ENCODE measurements at places on chromosomes 6 and 20. TPM values are rescaled to one million over a fixed set of nuclear protein-coding genes. Genes with fewer than 3 reads are reported as not detected.

GRCh38 chr6:116290799-116291198 lies 11.1 kb upstream of the TSPYL1 start:
- no peak for DNase-seq

GRCh38 chr20:1119128-1119505 lies 715 bp downstream of the PSMF1 start:
- no peak for DNase-seq

Gene TCF15
- not detected for total RNA-seq

GRCh38 chr20:63554361-63555278 lies 661 bp downstream of the FNDC11 start:
- no peak for DNase-seq

GRCh38 chr20:12049125-12049524 lies 131.4 kb downstream of the BTBD3 start:
- DNase-seq: no peak

GRCh38 chr20:4083098-4083865 lies 67.9 kb upstream of the RNF24 start:
- DNase-seq: no peak

Gene DEFB115
- total RNA-seq: not detected

DNA sequence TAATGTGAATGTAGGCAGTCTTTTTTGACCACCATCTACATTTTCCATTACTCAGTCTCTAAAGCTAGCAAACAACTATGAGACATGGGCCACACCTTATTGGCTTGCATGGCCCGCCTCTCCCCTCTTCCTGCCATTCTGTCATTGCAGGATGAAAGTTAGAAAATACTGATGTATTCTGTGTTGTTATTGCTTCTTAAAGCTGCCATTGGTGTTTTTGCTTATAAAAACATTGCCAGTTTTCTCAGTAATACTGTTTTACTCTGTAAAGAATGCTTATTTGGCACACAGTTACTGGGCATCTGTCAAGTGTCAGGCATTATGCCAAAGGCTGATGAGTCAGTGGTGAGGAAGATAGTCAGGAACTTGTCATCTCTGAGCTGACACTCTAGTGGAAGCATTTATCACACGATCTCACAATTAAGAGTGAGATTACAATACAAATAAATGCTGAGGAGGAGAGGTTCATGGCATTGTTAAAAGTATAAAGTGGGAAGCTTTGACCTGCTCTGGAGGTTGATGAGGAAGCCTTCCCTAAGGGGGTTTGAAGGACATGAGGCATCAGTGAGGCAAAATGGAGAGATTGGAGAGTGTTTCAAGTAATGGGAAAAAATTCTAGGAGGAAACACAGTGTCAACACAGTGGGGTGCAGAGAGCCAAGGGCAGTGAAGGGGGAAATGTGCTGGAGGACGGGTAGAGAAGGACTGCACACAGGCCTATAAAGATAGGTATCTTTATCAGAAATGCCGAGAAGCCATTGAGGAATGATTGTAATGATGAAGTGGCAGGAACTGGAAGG lies 14.7 kb downstream of the KLHL32 start:
- DNase-seq: peak; percentile 87

GRCh38 chr6:41288030-41288753 lies 1.7 kb upstream of the TREM1 start:
- DNase-seq: no peak

DNA sequence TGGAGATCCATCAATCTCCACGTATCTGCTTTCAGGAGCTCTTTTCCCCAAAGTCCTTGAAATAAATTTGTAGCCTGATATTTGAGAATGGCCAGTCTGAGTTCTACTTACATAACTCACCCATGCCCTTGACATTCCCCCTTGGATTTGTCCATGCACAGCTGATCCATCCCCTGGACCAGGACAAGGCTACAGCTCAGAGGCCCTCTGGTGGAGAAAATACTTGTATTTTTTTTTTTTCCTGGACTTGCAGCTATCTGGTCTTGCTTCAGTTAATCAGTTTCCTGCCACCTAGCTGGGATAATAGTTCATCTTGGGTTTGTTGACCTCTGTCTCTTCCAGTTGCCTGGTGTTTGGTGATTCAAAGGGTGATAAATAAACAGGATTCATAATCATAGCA lies 467.6 kb downstream of the DHX35 start:
- no peak for DNase-seq

GRCh38 chr6:158818581-158819212 lies 471 bp downstream of the EZR start:
- peak; percentile 67 for DNase-seq

DNA sequence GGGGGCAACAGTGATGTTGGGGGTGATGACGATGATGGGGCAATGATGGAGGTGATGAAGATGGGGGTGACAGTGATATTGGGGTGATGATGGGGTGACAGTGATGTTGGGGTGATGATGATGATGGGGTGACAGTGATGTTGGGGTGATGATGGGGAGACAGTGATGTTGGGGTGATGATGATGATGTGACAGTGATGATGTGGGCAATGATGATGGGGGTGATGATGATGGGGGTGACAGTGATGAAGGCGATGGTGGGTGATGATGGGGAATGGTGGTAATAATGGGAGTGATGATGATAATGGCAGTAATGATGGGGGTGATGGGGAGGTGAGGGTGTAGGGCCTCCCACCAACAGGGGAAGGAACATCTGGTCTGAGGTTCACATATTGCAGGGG lies 150.6 kb downstream of the ERMARD start:
- no peak for DNase-seq

DNA sequence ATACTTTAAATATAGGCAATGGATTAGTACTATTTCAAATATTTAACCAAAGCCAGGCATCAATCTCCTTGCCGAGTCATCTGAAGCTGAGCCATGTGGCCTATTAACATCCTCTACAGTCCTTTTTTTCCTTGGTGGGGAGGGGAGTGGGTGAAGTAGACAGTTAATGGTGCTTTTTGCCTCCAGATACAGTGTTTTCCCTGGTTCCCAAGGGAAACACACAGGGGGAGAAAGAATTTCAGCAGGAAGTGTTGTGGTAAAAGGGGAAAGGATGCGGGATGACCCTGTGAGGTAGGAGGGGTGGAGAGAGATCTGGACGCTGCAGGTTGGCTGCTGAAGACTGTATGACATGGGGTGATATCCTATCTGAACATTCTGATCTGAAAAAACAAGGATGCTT lies 9.6 kb downstream of the CLDN20 start:
- DNase-seq: no peak

DNA sequence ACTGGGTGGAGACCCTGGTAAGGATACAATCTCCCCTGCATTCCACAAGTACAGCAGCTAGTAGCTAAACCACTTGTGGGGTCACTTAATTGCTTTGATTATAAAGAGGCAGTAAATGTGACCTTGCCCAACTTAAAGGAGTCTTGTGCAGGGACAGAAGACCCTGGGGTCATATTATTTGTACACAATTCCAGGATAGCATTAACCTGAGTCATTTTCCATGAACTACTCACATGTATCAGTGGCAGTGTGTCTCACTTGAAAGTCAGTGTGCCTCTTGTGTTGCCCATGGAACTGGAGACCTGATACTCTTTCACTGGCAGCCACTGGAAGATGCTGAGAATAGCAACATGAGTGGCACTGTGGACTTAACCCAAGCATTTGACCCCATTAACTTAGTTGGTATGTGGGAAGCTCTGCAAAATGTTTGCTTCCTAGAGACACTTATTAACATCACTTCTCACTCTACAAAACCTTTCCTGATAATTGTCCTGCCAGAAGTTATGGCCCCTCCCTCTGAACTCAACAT lies 28.9 kb downstream of the CLIC5 start:
- no peak for DNase-seq

DNA sequence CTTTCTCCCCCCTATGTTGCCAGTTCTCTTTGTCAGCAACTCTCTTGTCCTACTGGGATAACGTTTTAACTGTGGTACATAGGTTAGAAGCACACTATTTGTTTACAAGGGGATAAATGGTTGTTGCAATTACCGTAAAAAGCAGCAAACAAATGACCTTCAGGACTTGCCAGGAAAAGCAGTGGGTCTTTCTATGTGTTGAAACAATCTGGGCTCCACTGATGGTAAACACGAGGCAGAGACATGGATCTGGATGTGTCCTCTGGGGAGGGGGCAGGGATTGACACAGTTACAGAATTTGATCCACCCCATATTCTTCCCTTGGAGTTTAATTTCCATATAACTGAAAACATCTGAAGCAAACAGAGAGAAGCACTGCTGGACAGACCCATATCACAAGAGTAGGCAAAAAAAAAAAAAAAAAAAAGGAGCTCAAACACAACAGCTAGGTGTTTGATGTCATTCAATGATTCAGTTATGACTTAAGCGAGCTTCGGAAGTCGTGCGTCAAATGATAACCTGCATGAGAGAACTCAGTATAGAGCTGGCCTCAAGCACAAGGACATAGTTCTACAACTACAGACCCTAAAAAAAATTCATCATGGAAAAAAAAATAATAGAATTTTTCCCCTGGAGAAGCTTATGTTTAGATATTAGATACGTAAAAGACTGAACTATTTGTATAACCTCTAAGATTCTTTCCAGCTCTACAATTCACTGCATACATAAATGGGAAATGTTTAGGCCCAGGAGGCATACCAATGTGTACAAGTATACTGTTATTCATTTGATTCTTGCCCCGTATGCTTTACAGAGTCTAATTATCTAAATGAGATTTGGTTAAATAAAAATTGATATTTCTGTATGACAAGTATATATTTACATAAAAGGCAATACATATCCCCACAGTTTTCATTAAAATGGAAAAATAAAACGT lies 127.7 kb downstream of the ALDH8A1 start:
- no peak for DNase-seq

Gene BPIFA1
- not detected for total RNA-seq

Gene NOP56
- total RNA-seq: 210 TPM

Gene LHFPL5
- total RNA-seq: 1.7 TPM

DNA sequence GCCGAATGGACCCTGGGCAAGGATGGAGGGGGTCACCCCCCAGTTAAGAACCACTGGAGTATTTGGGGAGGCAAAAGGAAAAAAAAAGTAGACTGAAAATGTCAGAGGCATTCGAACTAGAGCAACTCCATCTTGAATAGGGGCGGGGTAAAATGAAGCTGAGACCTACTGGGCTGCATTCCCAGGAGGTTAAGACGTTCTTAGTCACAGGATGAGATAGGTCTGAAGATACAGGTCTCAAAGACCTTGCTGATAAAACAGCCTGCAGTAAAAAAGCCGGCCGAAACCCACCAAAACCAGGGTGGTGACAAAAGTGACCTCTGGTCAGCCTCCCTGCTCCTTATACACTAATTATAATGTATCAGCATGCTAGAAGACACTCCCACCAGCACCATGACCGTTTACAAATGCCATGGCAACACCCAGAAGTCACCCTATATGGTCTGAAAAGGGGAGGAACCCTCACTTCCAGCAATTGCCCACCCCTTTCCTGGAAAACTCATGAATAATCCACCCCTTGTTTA lies 70.4 kb upstream of the KCNG1 start:
- no peak for DNase-seq

- DNase-seq: no peak
Measured at GRCh38 chr6:72984981-72985665, 240.2 kb downstream of the KHDC1L start.

Gene PROKR2
- total RNA-seq: not detected

- no peak for DNase-seq
Measured at GRCh38 chr6:111478749-111479148, 4.3 kb downstream of the REV3L start.

GRCh38 chr20:53926428-53927028 lies 143.9 kb downstream of the BCAS1 start:
- DNase-seq: peak; percentile 100

- no peak for DNase-seq
Measured at GRCh38 chr20:2140561-2140960, 38.9 kb downstream of the STK35 start.

DNA sequence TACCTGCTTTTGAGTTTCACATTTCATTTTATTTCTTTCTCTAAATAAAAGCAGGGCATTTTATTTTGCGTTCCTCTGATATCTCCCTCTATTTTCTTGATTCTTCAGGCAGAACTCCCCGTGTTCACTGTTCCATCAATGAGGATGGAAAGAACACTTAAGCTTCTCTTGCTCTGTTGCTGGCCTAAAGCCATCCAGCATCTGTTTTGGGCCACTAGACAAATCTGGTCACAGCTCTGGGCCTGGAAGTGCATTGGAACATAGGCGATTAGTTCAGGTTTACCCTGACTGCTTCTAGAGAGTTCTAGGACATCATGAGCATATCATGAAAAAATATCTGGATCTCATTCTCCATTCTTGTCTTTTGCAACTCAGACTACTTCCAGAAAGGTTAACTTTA lies 611.2 kb downstream of the UTRN start:
- no peak for DNase-seq

Gene MYLK4
- 1.1 TPM for total RNA-seq

- DNase-seq: no peak
Measured at GRCh38 chr6:43386492-43386891, 17.0 kb upstream of the ZNF318 start.

Gene EYA4
- 9.8 TPM for total RNA-seq

- DNase-seq: no peak
Measured at GRCh38 chr6:170067923-170068360, 222.9 kb downstream of the DLL1 start.

- DNase-seq: no peak
Measured at GRCh38 chr6:131250122-131250521, 114.9 kb downstream of the AKAP7 start.

Gene TAAR9
- total RNA-seq: not detected

Gene RBBP8NL
- total RNA-seq: 8.7 TPM

DNA sequence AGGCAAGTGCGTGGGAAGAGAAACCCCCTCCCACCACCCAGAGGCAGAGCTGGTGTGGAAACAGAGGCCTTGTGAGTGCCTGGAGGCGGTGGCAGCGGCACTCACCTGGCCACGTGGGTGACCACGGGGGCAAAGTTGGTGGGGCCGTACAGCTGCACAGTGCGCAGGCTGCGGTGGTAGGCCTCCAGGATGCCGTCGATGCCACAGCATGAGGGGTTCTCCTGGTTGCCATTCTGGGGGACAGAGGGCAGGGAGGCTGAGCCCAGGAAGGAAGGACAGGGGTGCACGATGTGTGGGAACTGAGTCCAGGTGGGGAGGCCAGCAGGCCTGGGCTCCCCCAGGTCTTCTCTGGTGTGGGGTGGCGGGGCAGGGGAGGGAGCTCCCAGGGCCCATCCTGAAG lies 47.7 kb downstream of the RAB44 start:
- DNase-seq: no peak

DNA sequence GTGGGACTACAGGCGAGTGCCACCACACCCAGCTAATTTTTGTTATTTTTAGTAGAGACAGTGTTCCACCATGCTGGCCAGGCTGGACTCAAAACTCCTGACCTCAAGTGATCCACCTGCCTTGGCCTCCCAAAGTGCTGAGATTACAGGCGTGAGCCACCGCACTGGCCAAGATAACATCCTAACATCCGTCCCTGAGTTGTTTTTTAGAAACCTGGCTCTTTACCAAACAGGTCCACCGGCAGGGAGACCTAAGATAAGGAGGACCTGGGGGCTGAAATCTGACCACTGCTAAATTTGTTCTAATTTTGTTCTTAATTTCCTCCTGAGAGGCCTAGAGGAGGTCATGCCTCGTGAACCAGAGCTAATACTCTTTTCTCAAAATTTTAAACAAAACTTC lies 20.5 kb downstream of the CTCFL start:
- DNase-seq: no peak

- DNase-seq: no peak
Measured at GRCh38 chr20:54368570-54368969, 106.8 kb upstream of the DOK5 start.

Data from PC-9 (cell line).